Choroid plexus epithelial cell (primary cell): ENCODE measurements at places on chromosomes 2 and 18.

GRCh38 chr2:227860221-227860641, 11.2 kb upstream of the DAW1 start:
- no peak for DNase-seq

GRCh38 chr2:151217343-151217742, 44.3 kb downstream of the RBM43 start:
- DNase-seq: no peak

- DNase-seq: no peak
These were observed 70.3 kb upstream of the RMDN2 start for GRCh38 chr2:37854676-37855282.

- no peak for DNase-seq
These were observed 101.0 kb downstream of the HRH4 start for GRCh38 chr18:24561369-24561965.
